ENCODE measurements at places on chromosomes 3 and 15.

- no peak for DNase-seq
Observed at GRCh38 chr3:20182206-20182605, 3.8 kb downstream of the SGO1 start.

DNA sequence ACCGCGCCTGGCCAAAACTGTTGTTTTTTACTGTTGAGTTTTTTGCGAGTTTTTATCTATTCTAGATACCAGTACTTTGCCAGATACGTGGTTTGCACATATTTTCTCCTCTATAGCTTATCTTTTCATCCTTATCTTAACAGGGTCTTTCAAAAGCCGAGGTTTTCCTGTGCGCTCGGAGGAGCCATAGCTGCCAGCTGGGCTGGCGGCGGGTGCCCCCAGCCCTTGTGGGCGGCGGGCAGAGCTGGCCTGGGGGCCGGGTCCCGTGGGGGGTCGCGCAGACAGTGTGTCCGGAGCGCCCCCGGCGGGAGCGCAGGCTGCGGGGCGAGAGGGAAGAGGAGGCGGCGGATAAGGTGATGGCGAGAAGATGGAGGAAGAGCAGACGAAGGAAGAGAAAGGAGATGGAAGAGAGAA is 11.1 kb upstream of the EIF4A2 start:
- no peak for DNase-seq

- DNase-seq, result no peak
Observed at GRCh38 chr3:190016966-190017365, 103.7 kb downstream of the P3H2 start.

- no peak for DNase-seq
Observed at GRCh38 chr3:53705024-53705745, 141.0 kb downstream of the CHDH start.

DNA sequence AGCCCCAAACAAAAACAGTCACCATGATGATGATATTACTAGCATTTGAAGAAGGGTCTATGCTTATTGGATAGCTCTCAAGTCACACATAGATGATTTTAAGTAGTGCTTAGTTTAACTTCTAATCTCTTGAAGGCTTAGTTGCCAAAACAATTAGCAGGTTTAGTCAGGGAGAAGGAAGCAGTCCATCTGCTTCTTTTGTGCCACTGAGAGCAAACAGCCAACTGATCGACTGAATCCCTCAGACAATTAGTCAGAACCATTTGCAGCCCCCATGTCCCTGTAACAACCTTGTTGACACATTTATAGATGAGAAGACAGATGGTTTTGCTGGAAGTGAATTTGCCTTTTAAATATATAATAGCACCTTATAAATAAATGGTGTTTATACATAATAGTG is 585.1 kb upstream of the SUCLG2 start:
- DNase-seq, result no peak

DNA sequence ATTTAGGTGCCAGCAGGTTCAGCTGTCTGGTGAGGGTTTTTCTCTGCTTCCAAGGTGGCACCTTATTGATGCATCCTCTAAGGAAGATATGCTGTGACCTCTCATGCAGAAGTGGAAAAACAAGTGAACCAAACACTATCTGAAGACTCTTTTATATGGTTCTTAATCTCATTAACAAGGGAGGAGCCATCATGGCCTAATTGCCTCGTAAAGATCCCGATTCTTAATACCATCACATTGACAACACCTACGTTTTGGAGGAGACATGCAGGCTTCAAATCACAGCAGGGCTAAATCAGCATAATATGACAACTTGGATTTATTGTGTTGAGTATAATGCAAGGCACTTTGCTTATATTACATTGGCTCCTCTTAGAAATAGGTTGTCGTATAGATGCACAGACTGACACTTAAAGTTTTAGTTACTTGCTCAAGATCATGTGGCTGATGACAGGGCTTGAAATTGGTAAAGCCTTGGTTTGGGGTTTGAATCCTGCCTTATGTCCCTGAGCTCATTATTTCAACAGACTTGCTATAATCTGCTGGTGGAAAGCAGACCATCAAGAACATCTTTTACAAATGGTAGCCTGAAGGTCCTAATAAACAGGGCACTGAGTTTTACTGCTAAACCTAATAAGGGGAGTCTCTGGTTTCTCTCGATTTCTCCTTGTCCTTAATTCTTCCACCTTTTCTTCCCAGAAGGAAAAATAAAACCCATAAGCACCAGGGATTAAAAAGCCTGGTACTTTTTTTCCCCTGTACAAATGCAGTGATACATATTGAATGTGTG is 88.2 kb downstream of the PTPRG start:
- no peak for DNase-seq

- no peak for DNase-seq
Observed at GRCh38 chr3:50666837-50667236, 7.9 kb upstream of the DOCK3 start.

GRCh38 chr3:188316021-188316722 is 162.2 kb downstream of the LPP start:
- no peak for DNase-seq

- no peak for DNase-seq
Observed at GRCh38 chr3:149909923-149910322, 60.8 kb downstream of the PFN2 start.

GRCh38 chr3:64048631-64049061 is 25.4 kb upstream of the PSMD6 start:
- no peak for DNase-seq

DNA sequence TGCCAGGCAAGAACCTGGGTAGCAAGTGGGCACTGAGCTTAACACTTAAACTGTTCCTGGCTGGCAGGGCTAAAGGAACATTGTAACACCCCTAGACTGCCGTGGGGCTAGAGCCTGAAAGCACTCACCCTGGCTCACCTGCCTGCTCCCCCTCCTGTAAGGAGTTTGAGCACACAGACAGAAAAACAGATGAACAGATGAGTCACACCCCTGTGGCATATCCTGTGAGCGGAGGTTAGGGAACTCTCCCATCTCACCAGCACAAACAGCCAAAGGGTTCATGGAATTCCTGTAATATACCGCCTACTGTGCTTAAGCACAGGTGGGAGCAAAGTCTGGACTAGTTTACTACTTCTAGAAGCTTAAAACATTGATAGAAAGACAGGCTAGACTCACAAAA is 300.1 kb downstream of the ROBO1 start:
- no peak for DNase-seq

DNA sequence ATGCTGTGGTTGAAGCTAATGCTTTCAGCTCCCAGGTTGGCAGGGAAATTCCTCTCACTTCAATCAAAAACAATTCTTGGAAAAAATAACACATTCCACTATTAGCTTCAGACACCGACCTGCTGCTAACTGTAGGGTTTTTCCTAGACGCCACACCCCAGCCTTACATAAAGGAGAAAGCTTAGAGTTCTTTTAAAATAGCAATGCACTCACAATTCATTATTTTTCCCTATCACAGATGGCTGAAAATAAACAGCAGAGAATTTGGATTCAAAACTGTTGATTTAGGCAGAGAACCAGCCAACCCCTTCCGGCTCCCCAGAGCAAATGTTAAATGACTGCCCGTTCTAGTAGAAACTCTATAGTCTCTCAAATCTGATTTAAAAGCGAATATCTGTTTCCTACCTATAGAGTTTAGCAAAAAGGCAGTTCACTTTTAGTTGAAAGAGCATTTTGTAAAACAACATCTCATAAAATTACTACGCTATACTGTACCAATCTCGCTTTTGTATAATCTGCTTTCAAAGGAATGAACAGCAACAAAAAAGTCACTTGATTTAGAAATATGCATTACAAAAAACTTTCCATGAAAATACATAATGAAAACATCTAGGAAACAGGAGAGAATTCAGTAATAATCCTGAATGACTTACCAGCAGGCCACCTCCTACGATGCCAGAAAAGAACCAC is 586 bp downstream of the TM4SF1 start:
- DNase-seq, result no peak

DNA sequence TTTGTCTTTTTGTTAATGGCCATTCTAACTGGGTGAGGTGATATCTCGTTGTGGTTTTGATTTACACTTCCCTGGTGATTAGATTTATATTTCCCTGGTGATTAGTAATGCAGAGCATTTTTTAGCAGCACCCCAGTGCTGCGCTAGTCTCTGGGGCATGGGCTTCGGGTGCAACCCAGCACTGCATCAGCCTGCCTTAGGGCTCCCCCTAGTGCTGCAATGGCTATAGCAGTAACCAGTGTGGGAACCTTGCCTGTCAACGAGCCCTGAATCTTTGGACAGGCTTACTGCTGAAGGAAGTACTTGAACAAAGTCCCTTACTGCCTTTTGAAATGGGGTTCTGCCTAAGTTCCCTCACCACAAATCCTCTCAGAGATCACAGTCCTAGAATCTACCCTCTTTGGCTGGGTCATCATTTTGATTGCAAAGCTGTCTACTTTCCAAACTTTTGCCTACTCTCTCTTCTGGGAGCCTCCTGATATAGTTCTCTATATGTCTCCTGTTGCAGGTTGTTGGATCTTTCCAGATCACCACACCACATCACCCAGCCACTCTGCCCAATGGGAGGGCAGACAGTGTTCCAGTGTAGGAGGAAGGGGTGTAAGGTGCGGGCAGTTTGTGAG is 79.2 kb upstream of the CCNL1 start:
- DNase-seq, result peak; percentile 57

GRCh38 chr3:186590580-186591295 is 20.2 kb downstream of the DNAJB11 start:
- DNase-seq, result no peak

DNA sequence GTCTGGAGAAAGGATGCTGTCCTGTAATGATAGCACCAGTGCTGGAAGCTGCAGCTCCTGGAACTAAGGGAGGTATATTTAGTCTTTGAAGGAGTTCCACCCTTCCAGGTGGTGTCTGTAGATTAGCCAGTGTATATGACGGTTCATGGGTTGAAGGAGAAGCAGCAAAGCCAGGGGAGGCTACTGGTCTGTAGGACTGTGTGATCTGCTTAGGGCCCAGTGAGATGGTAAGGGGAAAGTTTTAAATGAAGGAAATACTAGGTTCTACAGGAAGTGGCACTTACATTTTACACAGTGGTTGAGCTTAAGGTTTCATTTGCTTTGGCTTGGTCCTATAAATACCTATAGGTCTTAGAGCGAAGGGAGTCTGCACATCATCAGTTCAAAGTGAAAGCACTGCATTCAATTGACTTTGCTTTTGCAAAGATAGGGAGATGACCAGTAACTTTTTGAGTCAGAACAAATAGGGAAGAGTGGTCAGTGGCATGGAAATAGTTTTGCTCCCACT is 5.6 kb downstream of the SLC25A38 start:
- DNase-seq, result no peak

GRCh38 chr15:48222627-48223026 is 16.5 kb downstream of the SLC12A1 start:
- no peak for DNase-seq

- no peak for DNase-seq
Observed at GRCh38 chr3:128448491-128448890, 18.2 kb downstream of the DNAJB8 start.

DNA sequence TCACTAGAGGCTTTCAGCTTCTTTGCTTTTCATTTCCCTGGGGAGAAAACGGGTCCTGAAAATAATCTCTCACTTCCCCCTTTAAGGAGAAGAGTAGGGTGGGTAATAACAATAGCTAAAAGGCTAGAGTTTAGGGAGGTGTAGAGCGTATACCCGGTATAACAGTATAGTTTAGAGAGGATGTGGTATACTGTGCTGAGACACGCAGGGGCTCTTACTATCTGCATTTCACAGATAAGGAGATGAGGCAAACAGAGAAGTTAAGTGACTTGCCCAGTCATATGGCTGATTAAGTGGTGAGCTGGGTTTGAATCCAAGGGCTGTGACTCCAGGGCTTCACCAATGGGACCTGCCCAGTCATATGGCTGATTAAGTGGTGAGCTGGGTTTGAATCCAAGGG is 15.0 kb upstream of the KCNMB3 start:
- no peak for DNase-seq

DNA sequence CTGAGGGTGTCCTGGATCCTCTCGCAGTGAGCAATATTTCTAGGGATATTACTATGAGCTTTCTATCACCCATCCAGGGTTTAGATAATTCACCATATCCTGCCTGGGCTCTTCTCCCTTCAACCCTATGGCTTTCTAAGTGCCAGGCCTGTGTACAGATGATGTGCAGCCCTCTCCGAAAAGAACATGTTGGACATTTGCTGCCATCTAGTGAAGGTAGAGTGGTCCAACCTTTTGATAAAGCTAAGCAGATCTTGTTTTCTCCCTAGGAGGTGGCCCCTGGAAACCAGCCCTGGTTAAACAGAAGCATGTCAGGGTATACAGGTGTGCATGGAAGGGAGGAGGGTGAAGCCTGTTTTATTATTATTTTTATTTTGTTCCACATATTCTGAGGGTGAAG is 27.9 kb upstream of the SCN10A start:
- DNase-seq, result no peak

DNA sequence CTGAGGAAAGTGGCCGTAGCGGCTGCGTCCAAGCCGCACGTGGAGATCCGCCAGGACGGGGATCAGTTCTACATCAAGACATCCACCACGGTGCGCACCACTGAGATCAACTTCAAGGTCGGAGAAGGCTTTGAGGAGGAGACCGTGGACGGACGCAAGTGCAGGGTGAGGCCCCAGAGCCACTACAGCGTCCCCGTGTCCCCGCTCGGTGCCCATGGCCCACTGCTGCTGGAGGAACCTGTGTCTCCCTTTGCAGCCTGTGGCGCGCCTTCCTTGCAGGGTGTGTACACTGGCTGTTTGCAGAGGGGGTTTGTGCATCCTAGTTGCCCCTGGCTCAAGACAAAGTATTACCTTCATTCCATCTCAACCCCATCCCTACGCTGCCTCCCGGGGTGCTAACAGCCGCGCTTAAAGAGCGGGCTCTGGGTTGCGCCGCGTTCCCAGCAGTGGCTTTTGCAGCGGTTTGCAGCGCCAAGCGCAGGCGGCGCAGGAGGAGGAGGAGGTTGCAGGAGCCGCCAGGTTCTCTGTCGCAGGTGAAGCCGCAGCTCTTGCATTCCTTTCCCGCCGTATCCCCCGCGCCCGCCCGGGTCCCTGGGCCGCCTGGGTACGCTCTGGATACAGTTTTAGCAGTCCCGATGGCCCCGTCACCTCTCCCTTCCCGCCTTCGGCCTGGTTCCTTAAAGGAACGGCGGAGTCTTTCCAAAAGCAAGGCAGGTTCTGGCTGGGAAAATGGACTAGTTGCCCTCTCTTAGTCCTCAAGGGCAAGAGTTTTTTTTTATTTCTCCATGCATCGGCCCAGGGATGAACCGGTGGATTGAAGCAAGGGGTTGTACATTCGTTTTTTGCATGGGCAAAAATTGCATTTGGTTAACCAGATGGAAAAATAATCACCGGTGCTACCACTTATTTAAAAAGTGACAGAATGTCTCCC is 1.2 kb downstream of the CRABP1 start:
- DNase-seq, result no peak

- DNase-seq, result no peak
Observed at GRCh38 chr15:27260523-27260922, 289.5 kb downstream of the GABRG3 start.

DNA sequence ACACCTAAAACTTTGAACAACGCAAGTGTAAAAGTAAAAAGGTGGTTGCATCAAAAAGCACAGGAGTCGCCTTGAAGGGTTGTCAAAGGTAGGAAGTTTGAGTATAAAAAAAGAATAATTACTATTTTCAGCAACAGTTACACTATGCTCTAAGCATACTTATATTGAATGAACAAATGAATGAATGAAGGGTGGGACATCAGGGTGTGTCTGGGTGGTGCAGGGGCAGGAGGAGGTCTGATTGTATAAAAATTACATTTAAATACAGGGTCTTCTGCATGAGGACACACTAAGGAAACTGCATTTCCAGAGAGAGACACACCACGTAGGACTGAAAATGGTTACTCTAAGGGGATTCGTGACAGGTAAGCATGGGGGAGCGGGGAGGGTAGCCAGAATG is at the start of gene ARGFX:
TSS of gene ARGFX (plus strand) at position 301 of the 400 bp plus-strand sequence. CDS start 2,765 bp downstream, outside the sequence.
- DNase-seq, result no peak

Measured in effector CD4-positive, alpha-beta T cell (primary cell).